Progenitor cell of endocrine pancreas (in vitro differentiated cells): ENCODE measurements at places on chromosomes 7 and 10. TPM values are rescaled to one million over a fixed set of nuclear protein-coding genes. Genes with fewer than 3 reads are reported as not detected.

FFAR4 gene
- total RNA-seq = 0.07 and 0.13 TPM in 2 replicates

GRCh38 chr7:74403521-74404387, 50.0 kb upstream of the GTF2IRD1 start:
- DNase-seq = no peak
- no peaks in the 10 kb centered on the region for H3K27me3 ChIP-seq
- no peak overlapping the region for H3K4me3 ChIP-seq
- H3K4me1 ChIP-seq = no peaks in the 10 kb centered on the region
- no peak overlapping the region for H3K27ac ChIP-seq

- H3K4me3 ChIP-seq = no peak overlapping the region
- no peaks in the 10 kb centered on the region for H3K4me1 ChIP-seq
- H3K36me3 ChIP-seq = no peaks in the 10 kb centered on the region
- H3K27ac ChIP-seq = no peak overlapping the region
- no peak for DNase-seq
Observed at GRCh38 chr7:116093516-116094301, 63.1 kb upstream of the TFEC start.

DNA sequence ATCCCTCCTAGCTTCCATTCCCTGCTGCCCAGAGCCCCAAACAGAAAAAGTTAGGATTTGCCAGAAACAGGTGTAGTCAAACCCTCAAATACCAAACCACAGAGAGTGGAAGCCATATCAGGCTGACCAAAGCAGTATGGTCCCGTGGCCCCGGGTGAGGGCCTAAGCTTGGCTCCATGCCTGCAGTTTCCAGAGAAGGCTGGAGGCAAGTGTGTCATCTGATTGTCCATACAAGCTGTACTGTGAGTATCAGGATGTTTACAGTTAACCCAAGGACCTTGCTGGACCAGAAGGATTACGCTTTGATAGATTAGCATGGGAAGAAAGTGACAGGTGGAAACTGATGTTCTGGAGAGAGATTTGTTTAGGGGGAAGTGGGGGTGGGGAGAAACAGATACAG, 96.3 kb downstream of the PRKAG2 start:
- peaks cover 6% of the 10 kb centered on the region for H3K4me1 ChIP-seq
- H3K27ac ChIP-seq = no peak overlapping the region
- peaks cover 3% of the 10 kb centered on the region for H3K36me3 ChIP-seq
- DNase-seq = no peak

SLC13A4 gene
- total RNA-seq = 0.22 and 0.75 TPM in 2 replicates

DNA sequence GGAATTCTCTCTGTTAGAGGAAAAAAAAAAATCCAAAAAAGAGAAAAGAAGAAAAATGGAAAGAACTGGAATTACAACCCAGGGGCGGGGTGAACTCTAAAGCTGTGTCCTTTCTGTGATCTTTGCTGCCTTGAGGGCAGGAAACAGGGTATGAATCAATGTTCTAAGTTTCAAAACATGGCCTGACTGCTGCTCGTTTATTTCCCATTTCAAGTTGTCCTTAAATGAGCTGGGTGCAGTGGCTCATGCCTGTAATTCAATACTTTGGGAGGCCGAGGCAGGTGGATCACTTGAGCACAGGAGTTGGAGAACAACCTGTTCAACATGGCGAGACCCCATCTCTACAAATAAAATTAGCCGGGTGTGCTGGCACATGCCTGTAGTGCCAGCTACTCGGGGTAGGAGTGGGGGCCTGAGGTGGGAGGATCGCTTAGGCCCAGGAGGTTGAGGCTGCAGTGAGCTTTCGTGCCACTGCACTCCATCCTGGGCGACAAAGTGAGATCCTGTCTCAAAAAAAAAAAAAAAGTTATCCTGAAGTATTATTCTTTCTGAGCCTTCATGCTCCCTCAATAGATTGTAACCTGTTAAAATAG, 24.7 kb upstream of the TFAM start:
- H3K27ac ChIP-seq = no peak overlapping the region
- H3K36me3 ChIP-seq = peaks cover 2% of the 10 kb centered on the region
- no peak for DNase-seq
- H3K4me1 ChIP-seq = peaks cover 1% of the 10 kb centered on the region
- no peak overlapping the region for H3K4me3 ChIP-seq
- no peaks in the 10 kb centered on the region for H3K27me3 ChIP-seq

DNA sequence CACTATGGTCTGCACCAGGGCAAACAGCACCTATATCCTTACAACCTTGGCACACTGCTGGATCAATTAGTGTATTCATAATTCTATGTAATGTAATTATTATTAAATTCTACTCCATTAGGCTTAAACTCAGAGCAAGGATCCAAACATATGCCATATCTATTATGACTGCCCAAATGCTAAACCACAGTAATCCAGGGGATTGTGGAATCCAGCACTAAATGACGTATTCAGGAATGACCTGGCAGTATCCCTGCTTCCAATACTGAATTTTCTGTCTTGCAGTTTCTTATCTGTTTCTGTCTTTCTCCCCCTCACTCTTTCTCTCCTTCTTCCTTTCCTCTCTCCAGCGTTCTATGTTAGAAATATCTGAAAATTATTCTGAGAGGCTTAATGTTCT, 16.5 kb upstream of the UBE2D1 start:
- H3K27ac ChIP-seq = no peak overlapping the region
- H3K4me1 ChIP-seq = peaks cover 6% of the 10 kb centered on the region
- no peaks in the 10 kb centered on the region for H3K36me3 ChIP-seq
- no peak overlapping the region for H3K4me3 ChIP-seq
- no peak for DNase-seq

- no peaks in the 10 kb centered on the region for H3K36me3 ChIP-seq
- DNase-seq = no peak
- no peaks in the 10 kb centered on the region for H3K27me3 ChIP-seq
Observed at GRCh38 chr10:62459072-62459471, 84.9 kb downstream of the ZNF365 start.

DNA sequence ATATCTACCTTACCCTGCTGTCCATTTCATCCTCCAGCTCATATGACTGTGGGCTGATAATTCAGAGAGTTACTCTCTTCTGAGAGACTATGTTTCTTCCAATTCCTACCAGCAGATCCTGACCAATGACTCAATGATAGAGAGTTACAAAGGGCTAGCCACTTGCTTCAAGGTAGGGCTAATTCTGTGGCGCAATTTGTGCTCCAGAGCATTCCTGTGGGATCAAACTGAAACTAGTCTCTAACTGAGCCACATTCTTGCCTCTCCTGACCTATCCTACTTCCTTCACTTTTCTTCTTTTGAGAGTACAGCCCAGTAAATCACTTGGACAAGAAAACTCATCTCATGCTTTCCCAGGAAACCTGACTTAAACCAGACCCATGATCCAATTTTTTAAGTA, 17.9 kb upstream of the ASZ1 start:
- no peak for DNase-seq
- H3K27ac ChIP-seq = no peak overlapping the region
- peaks cover 2% of the 10 kb centered on the region for H3K4me1 ChIP-seq
- no peaks in the 10 kb centered on the region for H3K36me3 ChIP-seq
- no peak overlapping the region for H3K4me3 ChIP-seq

TRIM74 gene
- total RNA-seq = 2.1 and 2.4 TPM in 2 replicates

DNA sequence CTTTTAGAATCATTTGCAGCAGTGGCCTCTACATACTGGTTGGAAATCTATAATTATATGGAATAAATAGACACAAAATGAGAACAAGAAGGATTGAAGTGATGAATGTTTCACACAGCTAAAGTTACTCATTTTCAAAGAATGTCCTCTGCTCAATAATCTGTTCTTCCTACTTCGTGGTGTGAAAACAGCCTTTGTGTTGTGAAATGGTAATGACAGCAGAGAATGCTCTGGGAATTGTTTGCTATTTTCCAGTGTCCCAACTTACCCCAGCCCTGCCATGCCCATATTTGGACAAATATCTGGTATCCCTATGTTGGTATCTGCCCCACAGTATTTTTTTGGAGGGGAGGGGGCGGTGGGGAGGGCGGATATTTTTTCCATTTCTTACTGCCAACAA, 130.4 kb downstream of the GLI3 start:
- no peaks in the 10 kb centered on the region for H3K36me3 ChIP-seq
- H3K4me3 ChIP-seq = no peak overlapping the region
- H3K27me3 ChIP-seq = peaks cover 94% of the 10 kb centered on the region

DNA sequence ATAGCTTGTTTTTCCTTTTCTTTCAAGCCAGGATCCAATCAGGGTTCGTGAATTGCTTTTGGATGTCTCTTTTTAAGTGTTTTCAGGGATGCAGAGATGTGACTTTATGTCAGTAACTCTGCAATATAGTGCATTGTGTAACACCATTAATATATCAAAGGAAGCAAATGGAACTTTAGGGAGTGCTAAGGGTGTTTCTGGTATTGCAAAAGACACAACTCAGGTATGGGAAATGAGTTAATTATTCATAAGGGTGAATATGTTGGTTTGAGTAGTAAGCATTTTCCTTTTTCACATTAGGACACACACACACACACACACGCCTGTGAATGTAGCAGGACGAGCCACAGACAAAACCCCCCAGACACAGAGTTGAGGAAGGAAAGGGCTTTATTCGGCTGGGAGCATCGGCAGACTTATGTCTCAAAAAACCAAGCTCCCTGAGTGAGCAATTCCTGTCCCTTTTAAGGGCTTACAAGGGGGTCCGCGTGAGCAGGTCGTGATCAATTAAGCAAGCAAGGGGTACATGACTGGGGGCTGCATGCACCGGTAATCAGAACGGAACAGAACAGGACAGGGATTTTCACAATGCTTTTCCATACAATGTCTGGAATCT, 31.8 kb upstream of the GSDME start:
- no peaks in the 10 kb centered on the region for H3K27me3 ChIP-seq
- no peak overlapping the region for H3K4me3 ChIP-seq
- H3K4me1 ChIP-seq = peaks cover 1% of the 10 kb centered on the region

GRCh38 chr10:52959810-52960209, 187.2 kb upstream of the MBL2 start:
- DNase-seq = no peak
- H3K36me3 ChIP-seq = no peaks in the 10 kb centered on the region
- H3K4me3 ChIP-seq = no peak overlapping the region
- no peaks in the 10 kb centered on the region for H3K27me3 ChIP-seq
- H3K27ac ChIP-seq = peak overlapping the region; percentile 25

NOS3 gene
- 0.74 and 1.1 TPM in 2 replicates for total RNA-seq

DNA sequence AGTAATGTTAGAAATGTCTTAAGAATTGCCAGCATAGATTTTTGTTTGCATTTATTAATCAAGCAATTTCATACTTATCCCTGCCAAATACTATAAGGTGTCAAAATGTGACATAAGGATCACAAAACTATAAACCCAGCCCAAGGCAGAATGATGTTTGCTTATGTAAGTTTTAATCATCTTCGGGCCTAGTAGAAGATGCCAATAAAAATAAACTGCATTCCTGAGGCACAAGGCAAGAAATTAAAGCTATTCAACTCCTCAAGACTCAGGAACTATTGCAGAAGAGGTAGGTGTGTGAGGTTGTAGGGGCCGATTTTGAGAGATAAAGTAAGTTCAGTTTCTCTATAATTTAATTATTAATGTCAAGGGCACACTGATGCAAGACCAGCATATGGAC, 189.4 kb upstream of the AHR start:
- peaks cover 17% of the 10 kb centered on the region for H3K4me1 ChIP-seq
- H3K4me3 ChIP-seq = no peak overlapping the region
- H3K36me3 ChIP-seq = no peaks in the 10 kb centered on the region
- no peaks in the 10 kb centered on the region for H3K27me3 ChIP-seq

DNA sequence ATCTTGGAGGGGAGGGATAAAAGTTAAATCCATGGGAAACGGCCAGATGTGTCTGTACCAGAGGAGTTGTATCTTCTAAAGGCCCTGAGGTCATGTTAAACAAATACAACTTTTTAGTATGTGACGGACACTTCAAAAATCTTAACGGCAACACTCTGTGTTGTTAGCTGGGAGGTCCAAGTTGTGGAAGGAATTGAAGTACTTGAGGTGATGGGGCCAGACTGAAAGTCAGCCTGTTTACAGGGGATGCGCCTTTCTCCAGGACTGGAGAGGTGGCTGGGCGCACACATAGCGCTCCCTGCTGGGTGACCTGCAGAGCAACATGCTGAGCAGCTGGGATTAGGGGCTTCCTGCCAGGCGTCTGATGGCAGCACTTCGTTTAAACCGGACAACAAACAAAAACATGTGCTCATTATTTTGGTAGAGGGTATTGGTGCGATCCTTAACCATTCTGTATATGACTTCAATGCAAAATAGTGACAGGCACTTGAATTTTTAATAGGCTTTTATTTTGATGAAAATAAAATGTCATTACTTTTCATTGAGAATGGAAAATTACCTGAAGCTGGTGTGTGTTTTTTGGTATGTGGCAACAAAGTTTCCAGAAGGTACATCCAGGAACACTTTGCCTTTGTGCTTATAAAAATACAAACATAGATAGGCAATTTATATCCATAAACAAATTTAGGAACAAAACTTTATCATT, 198.2 kb downstream of the MLLT10 start:
- no peaks in the 10 kb centered on the region for H3K27me3 ChIP-seq
- H3K4me1 ChIP-seq = peaks cover 19% of the 10 kb centered on the region
- H3K4me3 ChIP-seq = no peak overlapping the region
- peak; percentile 60 for DNase-seq

DNA sequence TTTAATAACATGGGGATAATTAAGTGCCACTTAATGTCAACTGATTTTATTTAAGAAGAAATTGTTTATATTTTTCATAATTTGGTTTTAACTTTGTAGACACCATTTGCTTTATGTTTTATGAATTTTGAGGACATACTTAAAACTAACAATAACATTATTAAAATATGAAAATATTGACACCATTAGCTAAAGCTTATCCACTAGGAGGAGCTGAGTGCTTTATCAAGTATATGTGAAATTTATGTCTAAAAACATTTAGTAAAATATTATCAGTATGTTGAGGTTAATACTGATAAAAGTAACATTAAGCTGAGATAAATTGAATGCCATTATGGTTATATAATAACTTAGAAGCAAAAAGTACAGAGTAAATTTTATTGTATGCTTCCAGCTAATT, 622.1 kb downstream of the ARL4A start:
- no peaks in the 10 kb centered on the region for H3K27me3 ChIP-seq
- no peak overlapping the region for H3K27ac ChIP-seq
- H3K36me3 ChIP-seq = peaks cover 10% of the 10 kb centered on the region

DNA sequence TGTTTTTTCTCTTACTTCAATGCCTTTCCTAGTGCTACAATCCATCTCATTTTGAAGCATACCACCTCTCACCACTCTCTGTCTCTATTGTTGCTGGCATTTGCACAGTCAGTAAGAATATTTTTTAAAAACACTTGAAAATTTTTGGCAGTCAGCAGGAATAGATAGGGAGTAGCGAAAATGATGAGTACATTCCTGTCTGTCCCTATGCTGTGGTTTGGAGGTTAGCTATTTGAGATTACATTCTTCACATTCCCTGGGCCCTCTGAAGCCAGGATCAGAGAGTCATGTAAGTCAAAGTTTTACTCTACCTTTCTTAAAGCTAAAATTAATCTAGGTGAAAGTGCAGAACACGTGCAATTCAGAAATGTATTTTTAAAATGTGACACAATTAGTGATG, 53.0 kb upstream of the MAGI2 start:
- no peak overlapping the region for H3K27ac ChIP-seq
- H3K27me3 ChIP-seq = no peaks in the 10 kb centered on the region
- H3K4me3 ChIP-seq = no peak overlapping the region

DNA sequence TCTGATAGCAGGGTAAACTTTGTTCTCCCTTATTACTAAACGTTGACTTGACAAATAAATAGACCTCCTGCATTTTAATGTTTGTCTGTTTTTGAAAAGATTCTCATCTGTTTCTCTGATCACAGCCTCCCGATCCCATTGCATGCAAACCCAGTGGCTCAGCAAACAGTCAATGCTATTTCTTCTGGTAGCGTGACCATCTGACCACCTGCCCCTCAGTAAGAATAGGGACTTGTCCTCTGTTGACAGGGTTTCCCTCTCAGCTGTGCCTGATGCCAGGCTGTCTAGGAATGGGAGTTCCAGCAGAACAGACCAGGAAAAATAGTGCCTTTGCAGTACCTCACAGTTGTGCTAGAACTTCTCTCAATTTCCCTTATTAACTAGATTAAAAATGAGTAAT, 40.7 kb upstream of the EBLN1 start:
- no peaks in the 10 kb centered on the region for H3K36me3 ChIP-seq
- H3K4me1 ChIP-seq = no peaks in the 10 kb centered on the region
- H3K4me3 ChIP-seq = no peak overlapping the region
- peaks cover 67% of the 10 kb centered on the region for H3K27me3 ChIP-seq
- no peak for DNase-seq
